ENCODE measurements at places on chromosomes 13 and 19. TPM values are rescaled to one million over a fixed set of nuclear protein-coding genes. Genes with fewer than 3 reads are reported as not detected.

DNA sequence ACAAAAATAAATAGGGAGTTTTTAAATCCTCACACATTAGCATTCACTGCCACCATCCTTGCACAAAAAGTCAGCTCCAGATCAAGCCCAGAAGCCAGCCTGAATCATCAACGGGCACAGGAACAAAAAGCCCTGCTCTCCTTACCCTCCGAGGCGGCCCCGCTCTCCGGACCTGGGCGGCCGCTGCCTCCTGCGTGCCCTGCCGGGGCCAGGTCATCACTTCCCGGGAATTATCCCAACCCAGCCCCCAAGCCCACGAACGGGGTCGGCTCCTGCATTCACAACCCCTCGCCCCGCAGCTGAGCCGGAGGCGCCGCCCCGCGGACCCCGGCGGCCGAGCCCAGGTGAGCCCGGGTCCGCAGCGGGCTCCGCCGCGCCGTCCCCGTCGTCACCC, 754 bp downstream of the DNAJB1 start:
- DNase-seq: no peak

DNA sequence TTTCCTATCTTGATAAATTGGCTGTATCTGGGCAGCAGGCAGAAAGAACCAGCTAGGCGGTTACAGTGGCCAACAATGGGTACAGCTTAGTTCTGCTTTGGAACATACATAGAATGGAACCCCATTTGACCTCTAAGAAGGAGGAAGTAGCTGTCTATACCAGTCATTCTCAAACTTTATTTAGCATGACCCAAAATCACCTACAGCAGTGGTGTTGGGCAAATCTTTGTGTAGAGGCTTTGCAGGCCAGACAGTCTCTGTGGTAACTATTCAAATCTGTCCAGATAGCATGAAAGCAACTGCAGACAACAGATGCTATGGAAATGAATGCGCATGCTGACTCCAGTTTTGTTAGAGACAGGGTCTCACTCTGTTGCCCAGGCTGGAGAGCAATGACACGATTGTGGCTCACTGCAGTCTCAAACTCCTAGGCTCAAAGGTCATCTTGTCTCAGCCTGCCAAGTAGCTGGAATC, 12.0 kb upstream of the KCNC3 start:
- DNase-seq: no peak

DNA sequence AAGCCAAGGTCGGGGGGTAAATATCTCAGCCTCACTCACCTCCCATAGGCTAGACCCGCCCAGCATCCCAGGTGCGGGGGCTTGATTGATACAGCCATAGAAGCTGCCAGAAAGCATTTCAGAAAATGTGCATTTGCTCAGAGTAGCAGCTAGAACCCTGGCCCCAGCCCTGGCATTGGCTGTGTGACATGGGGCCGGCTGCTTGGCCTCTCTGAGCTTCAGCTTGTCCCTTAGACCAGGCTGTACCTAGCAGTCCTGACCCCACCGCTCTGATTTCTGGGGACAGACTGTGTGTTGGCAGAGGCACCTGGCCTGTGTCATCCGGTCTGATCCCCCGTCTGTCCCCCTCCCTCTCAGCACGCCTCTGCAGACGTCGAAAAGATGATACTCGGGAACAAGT, 15.4 kb downstream of the RAB8A start:
- no peak for DNase-seq

DNA sequence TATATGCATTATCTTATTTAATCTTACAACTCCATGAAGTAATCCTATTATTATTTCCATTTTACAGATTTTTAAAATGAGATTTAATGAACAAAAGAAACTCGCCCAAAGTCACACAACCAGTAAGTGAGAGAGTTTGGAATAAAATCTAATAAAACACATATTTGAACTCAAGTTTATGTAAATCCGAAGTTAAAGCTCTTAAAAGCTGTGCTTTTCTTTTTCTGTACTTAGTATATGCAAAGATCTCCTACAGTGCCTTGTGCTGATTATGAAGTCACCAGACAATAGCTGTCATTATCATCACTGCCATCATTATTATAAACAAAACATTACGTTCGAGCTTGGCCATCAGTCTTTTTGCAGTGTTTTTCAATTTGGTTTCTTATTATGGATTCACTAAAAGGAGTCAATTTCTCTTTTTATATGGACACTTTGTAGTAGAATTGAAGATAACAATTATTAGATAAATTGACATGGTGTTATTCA, 29.7 kb upstream of the ENOX1 start:
- DNase-seq: no peak

GRCh38 chr19:572743-573518, 535 bp downstream of the BSG start:
- DNase-seq: no peak

GRCh38 chr13:39509616-39510315, 93.2 kb downstream of the LHFPL6 start:
- DNase-seq: no peak

DACT3 gene
- 2.5 TPM for total RNA-seq

ZNF229 gene
- total RNA-seq: 1.6 TPM

COL5A3 gene
- total RNA-seq: 0.91 TPM
